Cardiac septum (tissue), 1 donor: ENCODE measurements at places on chromosomes 7 and 10. TPM values are rescaled to one million over a fixed set of nuclear protein-coding genes. Genes with fewer than 3 reads are reported as not detected.

Gene RAMP3
- total RNA-seq = 52.5 TPM

Gene CNPY1
- not detected for total RNA-seq

Gene CHN2
- total RNA-seq = 33.6 TPM

Gene GLCCI1
- 5.1 TPM for total RNA-seq

Gene CNNM1
- 0.22 TPM for total RNA-seq

Gene ARHGAP12
- total RNA-seq = 21.7 TPM

Gene AUTS2
- total RNA-seq = 10.3 TPM

Gene TLX1
- not detected for total RNA-seq

Gene SPAM1
- total RNA-seq = 0.24 TPM

Gene CALML3
- total RNA-seq = not detected
